ENCODE measurements at places on chromosomes 12 and 14.

GRCh38 chr12:92546635-92547348, 156.0 kb upstream of the PLEKHG7 start:
- H3K4me3 ChIP-seq: no peak overlapping the region
- H3K4me1 ChIP-seq: no peaks in the 10 kb centered on the region
- no peaks in the 10 kb centered on the region for H3K27me3 ChIP-seq
- no peak for DNase-seq
- no peaks in the 10 kb centered on the region for H3K36me3 ChIP-seq
- no peak overlapping the region for H3K27ac ChIP-seq

DNA sequence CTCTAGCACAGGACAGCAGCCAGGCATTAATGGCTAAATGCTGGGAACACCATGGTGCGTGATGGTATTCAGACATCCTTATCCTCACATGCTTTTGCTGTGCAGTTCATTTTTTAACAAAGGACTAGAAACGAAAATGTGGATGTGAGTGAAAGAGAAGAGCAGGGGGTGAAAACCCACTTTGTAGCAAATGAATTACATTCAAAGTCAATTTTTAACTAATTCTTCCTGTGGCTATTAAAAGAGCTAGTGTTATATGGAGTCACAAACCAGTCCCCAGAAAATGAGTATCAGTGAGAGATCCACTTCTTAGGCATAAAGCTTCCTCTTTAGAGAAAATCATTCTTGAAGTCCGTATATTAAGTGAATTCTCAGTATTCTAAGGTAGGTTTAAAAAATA, 592.0 kb upstream of the LMO3 start:
- no peak overlapping the region for H3K4me3 ChIP-seq
- H3K36me3 ChIP-seq: no peaks in the 10 kb centered on the region
- H3K27ac ChIP-seq: no peak overlapping the region
- no peaks in the 10 kb centered on the region for H3K4me1 ChIP-seq
- no peak for DNase-seq

DNA sequence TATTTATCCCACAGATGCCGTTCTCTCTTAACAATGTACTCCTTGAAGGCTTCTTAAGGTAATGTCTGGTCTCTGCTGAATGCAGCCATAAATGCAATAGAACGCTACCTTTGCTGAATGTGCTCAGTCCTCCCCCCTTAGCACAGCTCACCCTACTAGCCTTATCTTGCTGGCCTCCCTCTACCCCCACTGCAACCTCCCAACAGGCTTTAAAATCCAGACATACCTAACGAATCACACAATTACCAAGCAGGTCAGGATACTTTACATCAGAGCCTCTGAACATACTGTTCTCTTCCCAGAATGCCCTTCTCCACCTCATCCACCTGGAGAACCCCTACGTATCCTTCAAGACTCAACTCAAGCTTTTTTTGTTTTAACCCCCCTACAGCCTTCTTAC, 51.0 kb upstream of the CRADD start:
- no peak for DNase-seq
- no peaks in the 10 kb centered on the region for H3K27me3 ChIP-seq
- H3K36me3 ChIP-seq: no peaks in the 10 kb centered on the region
- no peak overlapping the region for H3K4me3 ChIP-seq
- H3K4me1 ChIP-seq: no peaks in the 10 kb centered on the region
- H3K27ac ChIP-seq: no peak overlapping the region

DNA sequence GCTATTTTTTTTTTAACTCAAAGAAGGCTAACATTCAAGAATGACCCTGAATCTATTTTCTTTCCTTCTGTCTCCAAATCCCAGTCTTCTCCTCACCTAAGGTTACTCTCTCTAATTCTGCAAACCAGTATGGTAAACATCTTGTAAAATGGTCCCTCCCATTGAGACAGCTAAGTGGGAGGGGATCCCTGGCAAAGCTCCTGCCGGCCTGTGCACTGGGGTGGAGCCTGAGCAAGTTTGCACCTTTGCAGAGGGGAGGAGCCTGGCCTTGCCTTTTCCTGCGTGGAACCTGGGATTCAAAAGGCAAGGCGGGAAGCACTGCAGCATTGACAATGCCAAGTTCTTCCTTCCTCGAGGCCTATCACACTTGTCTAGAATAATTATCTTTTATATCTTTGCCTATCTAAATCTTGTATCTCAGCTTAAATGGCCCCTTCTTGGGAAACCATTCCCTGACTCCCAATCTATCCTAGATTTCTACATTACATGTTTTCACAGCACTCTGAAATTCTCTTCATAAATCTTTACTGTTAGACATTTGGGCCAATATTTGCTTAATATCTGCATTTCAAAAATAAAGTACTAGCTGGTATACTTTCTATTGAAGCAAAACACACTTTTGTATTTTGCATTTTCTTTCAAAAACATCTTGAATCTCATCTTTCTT, 83.0 kb downstream of the EPS8 start:
- no peaks in the 10 kb centered on the region for H3K27me3 ChIP-seq
- no peaks in the 10 kb centered on the region for H3K4me1 ChIP-seq
- H3K4me3 ChIP-seq: no peak overlapping the region
- DNase-seq: no peak
- H3K36me3 ChIP-seq: no peaks in the 10 kb centered on the region

DNA sequence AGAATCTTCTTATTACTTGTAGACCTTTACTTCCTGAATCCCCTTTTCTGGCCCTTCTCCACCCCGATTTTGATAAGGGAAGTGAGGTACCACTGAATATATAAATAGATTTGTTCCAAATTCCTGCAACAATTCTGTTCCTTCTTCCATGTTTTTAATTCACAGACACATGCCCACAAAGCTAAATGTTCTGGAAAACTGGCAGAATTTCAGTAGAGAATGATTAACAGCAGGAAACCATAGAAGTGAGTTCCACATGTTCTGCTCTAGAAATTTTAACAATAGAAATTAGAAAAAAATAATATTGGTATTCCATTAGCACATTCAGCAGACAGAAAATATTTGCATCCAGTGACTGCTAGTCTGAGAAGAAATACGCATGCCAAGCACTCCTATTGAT, 139.6 kb downstream of the SLC2A13 start:
- no peaks in the 10 kb centered on the region for H3K36me3 ChIP-seq
- no peak overlapping the region for H3K27ac ChIP-seq
- no peaks in the 10 kb centered on the region for H3K4me1 ChIP-seq
- no peak overlapping the region for H3K4me3 ChIP-seq

Measured in thymus (tissue), 14 donors.